Kidney (tissue), 22 donors: ENCODE measurements at places on chromosomes 5 and 9. TPM values are rescaled to one million over a fixed set of nuclear protein-coding genes. Genes with fewer than 3 reads are reported as not detected.

Gene EIF4E1B
- polyA plus RNA-seq, result not detected

Gene CNTLN
- polyA plus RNA-seq, result 2.0 TPM

Gene MARCOL
- polyA plus RNA-seq, result not detected

Gene DMRTA1
- 2.6 TPM for polyA plus RNA-seq

Gene CDH6
- 21.8 TPM for polyA plus RNA-seq

Gene FAXDC2
- 18.3 TPM for polyA plus RNA-seq

Gene QRFP
- polyA plus RNA-seq, result not detected

Gene FST
- polyA plus RNA-seq, result 0.45 TPM

Gene CDC25C
- polyA plus RNA-seq, result not detected

Gene TRIM36
- 0.39 TPM for polyA plus RNA-seq

Gene GPR21
- 0.34 TPM for polyA plus RNA-seq

Gene CNTNAP3
- polyA plus RNA-seq, result 0.99 TPM

Gene PPP2R2B
- 8.2 TPM for polyA plus RNA-seq

Gene BAAT
- 0.15 TPM for polyA plus RNA-seq

Gene CEP78
- 7.5 TPM for polyA plus RNA-seq

Gene SPATA31E1
- not detected for polyA plus RNA-seq

Gene CDH9
- 1.7 TPM for polyA plus RNA-seq

Gene PCDHB9
- 0.47 TPM for polyA plus RNA-seq

Gene RUSC2
- 13.4 TPM for polyA plus RNA-seq

GRCh38 chr9:86788456-86788855 lies 158.8 kb downstream of the GAS1 start:
- DNase-seq, result no peak

GRCh38 chr9:98018347-98018746 lies 35.2 kb downstream of the ANP32B start:
- DNase-seq, result no peak

DNA sequence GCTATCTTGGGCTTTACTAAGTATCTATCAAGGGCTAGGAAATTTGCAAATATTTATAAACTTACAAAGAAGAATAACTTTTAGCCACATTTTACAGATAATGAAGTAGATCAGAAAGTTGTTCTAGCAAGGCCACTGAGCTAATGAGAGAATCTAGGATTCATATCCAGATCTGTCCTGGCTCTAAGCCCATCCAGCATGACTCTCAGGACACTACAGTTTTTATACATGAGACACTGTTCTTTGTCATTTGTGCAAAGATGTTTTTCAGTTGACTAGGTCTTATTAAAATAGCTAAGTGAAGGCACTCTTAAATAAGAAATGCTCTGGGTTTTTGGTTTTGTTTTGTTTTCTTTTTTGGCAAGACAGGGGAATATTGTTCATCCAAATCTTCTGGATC lies 273.1 kb downstream of the GABRB2 start:
- no peak for DNase-seq

DNA sequence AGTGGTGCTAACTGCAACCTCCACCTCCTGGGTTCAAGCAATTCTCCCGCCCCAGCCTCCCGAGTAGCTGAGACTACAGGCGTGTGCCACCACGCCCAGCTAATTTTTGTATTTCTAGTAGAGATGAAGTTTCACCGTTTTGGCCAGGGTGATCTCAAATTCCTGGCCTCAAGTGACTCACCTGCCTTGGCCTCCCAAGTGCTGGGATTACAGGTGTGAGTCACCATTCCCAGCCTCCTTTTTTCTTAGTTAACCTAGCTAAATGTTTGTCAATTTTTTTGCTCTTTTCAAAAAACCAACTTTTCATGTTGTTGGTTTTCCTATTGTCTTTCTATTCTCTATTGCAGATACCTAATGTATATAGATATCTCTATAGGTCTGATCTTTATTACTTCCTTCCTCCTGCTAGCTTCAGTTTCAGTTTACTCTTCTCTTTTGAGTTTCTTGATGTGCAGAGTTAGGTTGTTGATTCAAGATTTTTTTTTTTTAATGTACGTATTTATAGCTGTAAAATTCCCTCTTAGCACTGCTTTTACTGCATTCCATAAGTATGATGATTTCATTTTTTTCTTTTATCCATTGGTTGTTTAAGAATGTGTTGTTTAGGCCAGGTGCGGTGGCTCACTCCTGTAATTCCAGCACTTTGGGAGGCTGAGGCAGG lies 32.9 kb downstream of the FGD3 start:
- DNase-seq, result no peak

DNA sequence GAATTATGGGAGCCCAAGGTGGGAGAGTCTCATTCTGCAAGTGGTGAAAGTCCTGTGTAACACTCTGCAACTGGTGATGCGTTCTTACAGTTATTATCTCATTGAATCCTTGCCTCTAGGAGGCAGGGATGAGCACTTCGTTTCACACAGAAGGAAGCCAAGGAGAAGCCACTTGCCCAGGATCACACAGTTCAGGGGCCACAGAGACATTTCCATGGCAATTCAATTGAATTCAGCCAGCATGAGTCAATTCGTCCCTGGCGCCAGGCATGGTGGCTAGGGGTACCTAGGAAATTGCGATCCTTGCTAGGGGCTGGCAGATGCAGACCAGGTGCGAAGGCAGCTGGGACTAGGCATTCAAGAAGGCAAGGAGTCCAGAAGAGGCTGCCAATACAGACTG lies 26.2 kb downstream of the LHX2 start:
- DNase-seq, result no peak

DNA sequence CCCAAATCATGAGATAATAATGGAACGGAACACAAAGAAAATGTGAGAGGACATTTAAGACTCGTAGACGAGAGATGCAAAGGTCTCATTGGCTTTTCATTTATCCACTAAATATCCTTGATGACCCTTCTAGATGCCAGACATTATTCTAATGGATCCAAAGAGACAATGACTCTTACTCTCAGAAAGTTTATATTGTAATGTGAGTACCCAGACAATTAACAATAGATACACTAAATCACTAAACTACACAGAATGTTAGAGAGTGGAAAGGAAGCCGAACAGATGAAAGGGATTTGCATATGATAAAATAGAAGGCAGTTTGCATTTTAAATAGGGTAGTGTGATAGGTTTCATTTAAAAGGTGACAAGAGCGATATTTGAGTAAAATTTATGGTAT lies 973.3 kb downstream of the TAF11L14 start:
- DNase-seq, result no peak

GRCh38 chr5:146193285-146193684 lies 10.1 kb upstream of the RBM27 start:
- no peak for DNase-seq

- no peak for DNase-seq
Measured at GRCh38 chr9:131417264-131418142, 23.6 kb downstream of the PRRC2B start.

GRCh38 chr9:78620303-78620702 lies 323.4 kb downstream of the PSAT1 start:
- DNase-seq, result no peak

- DNase-seq, result no peak
Measured at GRCh38 chr9:128190013-128190412, 1.4 kb downstream of the CIZ1 start.

GRCh38 chr5:158553962-158554336 lies 545.8 kb downstream of the EBF1 start:
- DNase-seq, result no peak

GRCh38 chr5:52010454-52010853 lies 627.2 kb downstream of the ISL1 start:
- DNase-seq, result no peak

DNA sequence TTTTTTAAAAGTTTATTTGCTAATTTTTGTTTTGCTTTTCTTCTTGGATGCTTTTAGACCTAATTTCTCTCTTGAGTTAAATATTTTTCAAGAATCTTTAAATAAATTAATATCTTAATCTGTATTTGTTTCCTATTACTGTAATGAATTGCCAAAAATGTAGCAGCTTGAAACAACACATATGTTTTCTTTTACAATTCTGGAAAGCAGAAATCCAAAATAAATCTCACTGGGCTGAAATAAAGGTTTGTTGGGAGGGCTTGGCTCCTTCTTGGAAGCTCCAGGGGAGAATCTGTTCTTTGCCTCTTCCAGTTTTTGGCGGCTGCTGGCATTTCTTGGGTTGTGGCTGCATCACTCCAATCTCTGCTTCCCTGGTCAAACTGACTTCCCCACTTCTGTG lies 658.1 kb upstream of the ARRDC3 start:
- DNase-seq, result no peak

- DNase-seq, result no peak
Measured at GRCh38 chr5:93623153-93623552, 40.1 kb downstream of the NR2F1 start.

- DNase-seq, result no peak
Measured at GRCh38 chr5:127609957-127610356, 38.9 kb upstream of the CTXN3 start.

- DNase-seq, result no peak
Measured at GRCh38 chr9:78927099-78927940, 630.4 kb downstream of the PSAT1 start.

GRCh38 chr9:135365013-135365768 lies 114.4 kb upstream of the PPP1R26 start:
- DNase-seq, result no peak

DNA sequence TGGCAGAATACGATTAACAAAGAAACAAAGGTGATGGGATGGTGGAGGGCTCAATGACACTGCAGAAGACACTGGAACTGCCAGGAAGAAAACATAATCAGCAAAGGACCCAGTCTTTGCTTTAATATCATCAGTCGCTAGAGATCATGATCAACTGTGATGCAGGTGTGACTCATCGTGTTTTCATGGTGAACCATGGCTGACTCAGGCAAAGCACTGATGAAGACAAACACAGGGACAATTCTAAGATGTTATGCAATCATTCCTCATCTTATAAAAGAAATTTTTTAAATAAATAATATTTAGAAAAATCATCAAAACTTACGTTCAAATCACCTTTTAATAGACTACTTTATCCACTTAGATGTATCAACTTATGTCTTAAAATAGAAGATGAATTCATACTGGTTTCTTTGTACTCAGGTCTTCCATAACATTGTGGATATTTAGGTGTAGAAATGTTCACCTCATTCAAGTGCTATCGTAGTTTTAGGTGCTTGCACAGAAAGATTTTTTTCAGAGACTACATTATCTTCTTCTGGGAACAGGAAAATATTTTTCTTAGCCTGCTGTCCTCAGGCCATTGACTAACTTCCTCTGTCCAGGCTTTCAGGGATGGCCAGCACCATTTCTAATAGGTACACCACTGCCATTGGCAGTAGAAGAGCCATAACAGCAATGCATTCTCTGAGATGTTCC lies 673.4 kb upstream of the MEF2C start:
- no peak for DNase-seq

- DNase-seq, result no peak
Measured at GRCh38 chr9:97704345-97704677, 7.2 kb upstream of the XPA start.

- no peak for DNase-seq
Measured at GRCh38 chr5:145463634-145464033, 371.5 kb downstream of the PRELID2 start.

GRCh38 chr5:135203593-135204036 lies 169.6 kb upstream of the PITX1 start:
- DNase-seq, result no peak

- DNase-seq, result peak; percentile 92
Measured at GRCh38 chr9:115117999-115118878, at the start of gene TNC. Gene TNC (minus strand): TSS chr9:115118157. CDS start chr9:115091018, 27,139 bp downstream.

DNA sequence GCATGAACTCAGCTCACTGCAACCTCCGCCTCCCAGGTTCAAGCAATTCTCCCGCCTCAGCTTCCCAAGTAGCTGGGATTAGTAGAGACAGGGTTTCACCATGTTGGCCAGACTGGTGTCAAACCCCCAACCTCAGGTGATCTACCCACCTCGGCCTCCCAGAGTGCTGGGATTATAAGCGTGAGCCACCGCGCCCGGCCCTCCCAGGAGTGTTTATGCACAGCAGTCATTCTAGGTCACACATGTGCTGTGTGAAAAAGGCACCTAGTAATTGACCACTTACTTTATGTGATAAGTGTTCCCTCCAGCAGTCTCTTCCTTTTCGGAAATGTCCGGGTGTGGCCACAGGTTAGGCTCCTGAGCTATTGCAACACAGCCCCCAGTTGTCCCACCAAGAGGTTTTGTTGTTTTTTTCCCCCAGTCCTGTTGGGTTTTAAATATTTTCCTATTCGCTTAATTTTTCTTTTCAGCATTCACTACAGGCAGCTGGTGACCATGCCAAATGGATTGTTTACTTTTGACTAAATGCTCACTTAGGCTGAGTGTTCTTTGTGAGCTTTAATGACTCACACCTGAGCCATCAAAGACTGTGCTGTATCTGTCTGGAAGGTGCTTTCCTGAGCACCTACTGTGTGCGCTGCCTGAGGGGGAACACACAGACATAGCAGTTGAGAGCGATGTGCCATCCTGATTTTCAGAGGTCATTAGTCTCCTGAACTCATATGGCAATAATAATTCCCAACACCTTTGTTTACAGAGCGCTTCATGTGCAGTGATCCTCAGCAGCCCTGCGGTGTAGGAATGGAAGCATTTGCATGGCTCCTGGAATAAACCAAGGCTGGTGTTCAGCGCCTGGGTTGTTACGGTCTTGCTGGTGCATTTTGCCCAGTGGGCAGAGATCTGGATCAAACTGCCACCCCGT lies 94.3 kb downstream of the MVB12B start:
- peak; percentile 21 for DNase-seq

- DNase-seq, result no peak
Measured at GRCh38 chr5:106860398-106861044, 810.2 kb downstream of the EFNA5 start.

GRCh38 chr5:178291969-178292825 lies 59.6 kb upstream of the PHYKPL start:
- no peak for DNase-seq

- DNase-seq, result peak; percentile 63
Measured at GRCh38 chr5:172616730-172617129, 24.3 kb upstream of the NEURL1B start.

DNA sequence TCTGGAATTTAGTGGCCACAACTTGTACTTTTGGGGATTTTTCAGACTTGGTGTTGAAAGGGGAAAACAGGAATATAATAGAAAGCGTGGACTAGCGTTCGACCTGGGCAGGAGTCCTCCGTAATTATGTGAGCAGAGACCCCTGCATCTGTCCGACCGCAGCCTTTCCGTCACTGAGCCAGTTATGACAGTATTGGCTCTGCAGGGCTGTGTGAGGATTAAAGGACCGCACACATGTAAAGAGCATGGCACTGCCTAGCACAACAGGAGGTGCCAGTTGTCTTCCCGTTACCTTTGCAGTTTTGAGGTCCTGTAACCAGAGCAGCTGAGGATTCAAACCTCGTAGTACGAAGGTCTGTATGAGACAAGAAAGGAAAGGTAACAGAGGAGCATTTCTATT lies 1.2 kb downstream of the B4GALT7 start:
- DNase-seq, result no peak
